Activated T-cell treated with anti-CD3 and anti-CD28 coated beads, Interleukin-2, amount 50 U/mL, for 72 hours (primary cell): ENCODE measurements at places on chromosomes 3 and 15. TPM values are rescaled to one million over a fixed set of nuclear protein-coding genes. Genes with fewer than 3 reads are reported as not detected.
A peak's percentile ranks its signal among the peaks of the same experiment; 100 is the strongest.

FEZF2 gene
- not detected for total RNA-seq

DNA sequence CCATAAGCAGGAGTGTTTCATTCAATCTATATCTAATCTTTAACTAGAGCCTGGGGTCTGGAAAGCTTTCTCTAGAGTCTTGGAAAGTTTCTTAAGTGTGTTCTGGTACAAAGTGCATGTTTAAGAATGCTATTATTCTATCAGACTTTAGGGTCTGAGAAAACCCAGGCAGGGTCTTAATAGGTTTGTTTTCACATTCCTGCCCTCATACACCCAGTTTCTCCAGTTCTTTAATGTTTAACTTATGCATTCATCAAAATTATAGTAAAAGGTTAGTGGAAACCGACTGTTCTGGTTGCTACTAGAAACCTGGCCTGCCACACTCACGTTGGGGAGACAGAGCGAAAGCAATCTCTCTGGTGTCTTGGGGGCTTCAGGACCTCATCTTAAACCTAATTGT is 102.9 kb upstream of the WDR72 start:
- no peaks in the 10 kb centered on the region for H3K36me3 ChIP-seq
- H3K4me3 ChIP-seq = no peak overlapping the region
- no peak for DNase-seq

- H3K4me3 ChIP-seq = no peak overlapping the region
- no peak for DNase-seq
- peaks cover 4% of the 10 kb centered on the region for H3K27me3 ChIP-seq
- H3K27ac ChIP-seq = no peak overlapping the region
Observed at GRCh38 chr3:195007766-195008165, 263.2 kb downstream of the XXYLT1 start.

- no peaks in the 10 kb centered on the region for H3K4me1 ChIP-seq
- no peak for DNase-seq
- H3K27ac ChIP-seq = no peak overlapping the region
- H3K27me3 ChIP-seq = peaks cover 4% of the 10 kb centered on the region
- no peaks in the 10 kb centered on the region for H3K36me3 ChIP-seq
Observed at GRCh38 chr15:52876991-52877663, 87.0 kb upstream of the ONECUT1 start.

DNA sequence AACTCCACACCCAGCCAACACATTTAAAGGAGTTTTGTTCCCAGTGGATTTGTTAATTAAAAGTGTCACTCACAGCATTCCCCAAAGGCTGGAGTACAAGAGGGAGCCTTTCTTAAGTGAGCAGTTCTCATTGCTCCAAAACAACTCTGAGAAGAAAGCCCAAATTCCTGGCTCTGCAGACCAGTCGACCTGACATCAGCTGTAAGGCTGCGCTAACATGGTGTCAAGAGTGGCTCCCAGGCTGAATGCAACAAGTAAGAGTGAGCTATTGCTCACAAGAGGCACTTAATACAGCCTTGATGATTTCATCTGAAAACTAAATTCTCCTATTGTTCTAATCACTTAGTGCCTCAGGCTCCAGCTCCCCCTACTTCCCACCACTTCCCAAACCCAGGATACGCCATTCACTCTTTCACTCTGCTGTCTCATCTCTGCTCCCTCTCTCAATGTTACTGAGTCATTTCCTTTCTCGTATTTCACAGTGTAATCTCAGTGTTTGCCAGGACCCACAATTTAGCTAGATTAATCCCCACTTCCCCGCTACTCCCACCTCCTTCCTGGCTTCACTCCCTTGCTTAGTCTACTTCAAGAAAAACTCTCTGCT is 81.8 kb downstream of the WWTR1 start:
- peak overlapping the region; percentile 18 for H3K27ac ChIP-seq
- peak; percentile 16 for DNase-seq
- peak overlapping the region; percentile 33 for H3K4me3 ChIP-seq
- peaks cover 71% of the 10 kb centered on the region for H3K4me1 ChIP-seq

DNA sequence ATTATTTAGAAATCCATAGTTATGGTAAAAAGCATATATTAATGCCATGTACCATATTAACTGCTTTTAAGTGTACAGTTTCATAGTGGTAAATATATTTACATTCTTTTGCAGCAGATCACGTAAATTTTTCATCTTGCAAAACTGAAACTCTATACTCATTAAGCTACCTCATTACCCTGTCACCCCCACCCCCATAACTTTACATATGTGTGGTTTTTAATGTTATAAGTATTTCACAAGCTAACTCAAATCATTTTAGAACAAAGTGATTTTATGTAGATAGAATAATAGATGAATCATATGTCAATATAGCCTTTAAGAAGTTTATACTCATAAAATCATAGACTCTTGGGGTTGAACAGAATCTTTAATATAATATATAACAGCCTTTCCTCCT is 7.1 kb upstream of the TP63 start:
- no peak overlapping the region for H3K27ac ChIP-seq
- no peaks in the 10 kb centered on the region for H3K27me3 ChIP-seq
- no peaks in the 10 kb centered on the region for H3K36me3 ChIP-seq
- peaks cover 42% of the 10 kb centered on the region for H3K4me1 ChIP-seq
- no peak overlapping the region for H3K4me3 ChIP-seq

- H3K4me1 ChIP-seq = peaks cover 41% of the 10 kb centered on the region
- no peaks in the 10 kb centered on the region for H3K36me3 ChIP-seq
- H3K27me3 ChIP-seq = no peaks in the 10 kb centered on the region
- DNase-seq = no peak
Observed at GRCh38 chr3:188390775-188391443, 237.0 kb downstream of the LPP start.
